ENCODE measurements at places on chromosomes 2 and 18. TPM values are rescaled to one million over a fixed set of nuclear protein-coding genes. Genes with fewer than 3 reads are reported as not detected.

NGEF gene
- 1.7 TPM for total RNA-seq

HOXD13 gene
- total RNA-seq: not detected

LBH gene
- total RNA-seq: 137 TPM

ANKRD36C gene
- total RNA-seq: 22.2 TPM

AKAIN1 gene
- not detected for total RNA-seq

MRPL44 gene
- 20.7 TPM for total RNA-seq

HMSD gene
- total RNA-seq: 1.6 TPM

GULP1 gene
- 27.6 TPM for total RNA-seq

FOXI3 gene
- total RNA-seq: not detected

TMEM198 gene
- total RNA-seq: 1.4 TPM

FEV gene
- total RNA-seq: not detected

ZRANB3 gene
- 3.7 TPM for total RNA-seq

SERPINB12 gene
- total RNA-seq: not detected

SETBP1 gene
- 25.8 TPM for total RNA-seq

VSNL1 gene
- total RNA-seq: 1.6 TPM

REV1 gene
- total RNA-seq: 50.7 TPM

SKOR2 gene
- not detected for total RNA-seq

PCARE gene
- 0.95 TPM for total RNA-seq

SOX11 gene
- total RNA-seq: 0.03 TPM

CSRNP3 gene
- 2.3 TPM for total RNA-seq

TMEM200C gene
- total RNA-seq: 0.50 TPM

ATOH8 gene
- total RNA-seq: 44.9 TPM

IL36B gene
- total RNA-seq: not detected

CAPN14 gene
- total RNA-seq: 0.15 TPM

PLCD4 gene
- total RNA-seq: 1.1 TPM

NAT8 gene
- total RNA-seq: not detected

FOXD4L1 gene
- 0.62 TPM for total RNA-seq

WNT10A gene
- 0.35 TPM for total RNA-seq

CDK5R2 gene
- not detected for total RNA-seq

LYPD6B gene
- total RNA-seq: 2.0 TPM

SCYGR4 gene
- not detected for total RNA-seq

MOCOS gene
- 4.2 TPM for total RNA-seq

ZNF142 gene
- 21.1 TPM for total RNA-seq

FRZB gene
- 2.9 TPM for total RNA-seq

IDH1 gene
- total RNA-seq: 152 TPM

THSD7B gene
- total RNA-seq: 0.38 TPM

RNF152 gene
- 13.4 TPM for total RNA-seq

ATF2 gene
- total RNA-seq: 48.0 TPM

GREB1 gene
- total RNA-seq: 2.3 TPM

AGXT gene
- not detected for total RNA-seq

GAREM2 gene
- 2.0 TPM for total RNA-seq

IL36A gene
- not detected for total RNA-seq

FSHR gene
- not detected for total RNA-seq

TRABD2A gene
- total RNA-seq: 5.4 TPM

CXCR4 gene
- 55.1 TPM for total RNA-seq

NEU4 gene
- not detected for total RNA-seq

MALL gene
- total RNA-seq: 82.7 TPM

PDK1 gene
- 9.5 TPM for total RNA-seq

SLC9A4 gene
- not detected for total RNA-seq

Data from lower lobe of right lung (tissue), 2 donors.